ENCODE measurements at places on chromosomes 2 and 18.

DNA sequence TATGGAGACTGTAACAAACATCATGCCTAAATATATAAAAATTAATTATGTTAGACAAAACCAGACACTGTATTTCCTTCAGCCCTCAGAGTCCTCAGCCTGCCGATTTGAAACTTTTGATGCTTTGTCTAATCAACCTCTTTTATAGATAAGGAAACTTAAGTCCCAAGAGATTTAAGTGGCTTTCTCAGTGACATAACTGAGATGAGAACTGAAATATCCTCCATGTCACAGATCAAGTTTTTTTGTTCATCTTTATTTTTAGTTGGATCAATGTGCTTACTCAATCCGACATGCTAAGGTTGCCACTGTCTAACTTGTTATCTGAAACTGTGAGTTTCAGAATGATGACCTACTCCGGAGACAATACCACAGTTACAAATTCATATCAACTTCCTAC lies 72.3 kb downstream of the BARD1 start:
- DNase-seq, result no peak

- no peak for DNase-seq
Measured at GRCh38 chr2:186913870-186914269, 64.9 kb upstream of the ZSWIM2 start.

DNA sequence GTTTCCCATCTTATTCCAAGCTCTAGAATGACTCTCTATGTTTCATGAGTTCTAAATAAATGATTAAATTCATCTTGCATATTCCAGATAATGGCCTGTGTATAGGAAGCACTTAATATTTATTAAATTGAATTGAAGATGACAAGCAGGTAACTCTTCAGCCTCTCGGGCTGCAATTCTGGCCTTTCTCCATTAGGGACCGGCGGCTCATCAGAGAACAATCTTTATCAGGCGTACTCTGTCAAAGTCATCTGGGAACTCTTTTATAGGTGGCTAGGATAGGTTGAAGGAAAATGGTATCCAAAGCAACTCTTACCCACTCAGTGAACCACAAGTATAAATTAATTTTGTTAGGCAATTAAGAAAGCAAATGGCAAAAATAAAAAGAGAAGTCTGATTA lies 308.5 kb downstream of the NOL4 start:
- no peak for DNase-seq

GRCh38 chr18:37720663-37721062 lies 155.1 kb upstream of the CELF4 start:
- DNase-seq, result no peak

- no peak for DNase-seq
Measured at GRCh38 chr2:190361572-190361971, 18.2 kb downstream of the INPP1 start.

DNA sequence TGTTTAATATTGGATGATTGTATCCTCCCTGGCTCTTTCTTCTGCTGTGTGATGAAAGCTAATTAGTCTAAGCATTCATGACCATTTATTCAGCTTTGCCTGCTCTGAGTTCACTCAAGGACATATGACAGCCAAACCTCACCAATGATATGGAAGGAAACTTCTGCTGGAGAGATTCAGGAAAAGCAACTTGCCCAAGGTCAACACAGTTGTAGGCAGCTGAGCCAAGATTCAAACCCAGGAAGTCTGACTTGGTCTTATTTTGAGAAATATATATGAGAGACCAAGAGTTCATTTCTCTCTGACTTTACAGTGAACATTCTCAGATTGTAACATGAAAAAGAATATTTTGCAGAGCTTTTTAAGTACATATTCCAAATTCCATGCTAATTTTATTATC lies 1588.5 kb upstream of the PIK3C3 start:
- no peak for DNase-seq

GRCh38 chr18:55415258-55415871 lies 172.6 kb downstream of the TCF4 start:
- peak; percentile 47 for DNase-seq

DNA sequence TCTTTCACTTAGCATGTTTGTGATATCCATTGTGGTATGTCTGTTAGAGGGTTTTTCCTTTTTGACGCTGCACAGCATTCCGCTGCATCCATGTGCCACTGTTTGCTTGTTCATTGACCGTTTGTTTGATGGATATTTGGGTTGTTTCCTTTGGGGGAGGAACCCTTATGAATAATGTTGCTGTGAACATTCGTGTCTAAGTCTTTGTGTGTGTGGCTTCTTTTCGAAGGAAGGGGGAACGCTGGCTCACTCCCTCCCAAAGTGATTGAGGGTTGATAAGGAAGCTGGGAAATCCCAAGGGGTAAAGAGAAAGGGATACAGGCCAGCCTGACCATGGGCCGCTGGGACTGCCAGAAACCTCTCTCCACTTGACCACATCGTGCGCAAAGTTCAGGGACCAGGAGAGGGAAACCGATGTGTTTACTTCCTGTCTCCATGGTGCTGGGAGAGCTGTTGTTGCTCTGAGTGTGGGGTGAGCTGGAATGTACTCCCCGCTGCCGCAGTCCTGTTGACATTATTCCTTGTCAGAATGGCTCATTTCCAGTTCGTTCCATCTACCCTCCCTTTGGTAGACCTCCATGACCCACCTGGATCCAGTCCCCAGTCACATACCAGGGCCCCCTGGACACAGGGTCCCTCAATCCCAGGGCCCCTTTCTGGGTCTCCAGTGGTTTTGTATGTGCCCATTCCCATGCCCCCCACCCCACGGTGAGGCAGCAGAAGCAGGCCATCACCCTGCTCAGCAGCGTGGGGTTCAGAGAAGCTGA lies 39.6 kb downstream of the HS1BP3 start:
- no peak for DNase-seq

DNA sequence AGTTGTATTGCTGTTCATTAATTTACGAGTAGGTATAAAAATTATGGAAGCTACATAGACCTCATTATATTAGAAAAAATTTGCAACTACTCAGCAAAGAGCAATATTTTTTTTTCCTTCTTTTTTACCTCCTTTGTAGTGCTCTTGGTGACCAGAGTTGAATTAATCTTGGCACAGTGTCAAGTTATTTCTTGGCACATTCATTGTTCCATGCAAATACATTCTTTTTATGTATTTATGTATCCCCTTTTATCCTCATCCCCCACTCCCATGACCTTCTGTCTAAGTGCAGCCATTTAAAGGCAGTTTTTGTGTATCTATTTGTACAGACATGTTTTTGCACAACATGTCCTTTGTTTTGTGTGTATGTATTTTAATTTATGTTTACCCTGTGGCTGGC lies 224.5 kb downstream of the CCDC102B start:
- DNase-seq, result no peak

GRCh38 chr2:137173463-137173862 lies 408.1 kb downstream of the THSD7B start:
- DNase-seq, result no peak

DNA sequence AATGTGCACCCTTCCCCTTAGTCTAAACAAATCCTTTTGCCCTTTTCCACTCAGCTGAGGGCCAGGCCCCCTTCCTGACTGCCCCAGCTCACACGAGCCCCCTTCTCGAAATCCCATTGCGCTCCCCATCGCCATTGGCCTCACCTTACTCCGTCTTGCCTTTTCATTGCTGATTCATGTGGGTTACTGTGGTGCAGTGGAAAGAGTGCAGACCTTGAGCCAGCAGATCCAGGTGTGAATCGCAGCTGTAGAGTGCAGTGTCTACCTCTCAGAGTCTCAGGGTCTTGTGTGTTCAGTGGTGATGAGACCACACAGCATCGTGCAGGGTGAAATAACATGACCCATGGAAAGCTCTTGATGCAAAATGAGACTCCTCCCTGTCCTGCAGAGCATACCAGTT lies 132.4 kb upstream of the APCDD1 start:
- DNase-seq, result no peak

GRCh38 chr2:128028668-128029054 lies 802 bp upstream of the SAP130 start:
- no peak for DNase-seq

GRCh38 chr2:102399499-102400141 lies 23.3 kb upstream of the IL18RAP start:
- no peak for DNase-seq

GRCh38 chr2:127663566-127664064 lies 11.7 kb downstream of the LIMS2 start:
- no peak for DNase-seq

- no peak for DNase-seq
Measured at GRCh38 chr2:54122939-54123338, 7.5 kb downstream of the ACYP2 start.

GRCh38 chr2:208033701-208034502 lies 8.6 kb upstream of the PLEKHM3 start:
- DNase-seq, result no peak

- no peak for DNase-seq
Measured at GRCh38 chr2:222338374-222338773, 39.6 kb upstream of the PAX3 start.

DNA sequence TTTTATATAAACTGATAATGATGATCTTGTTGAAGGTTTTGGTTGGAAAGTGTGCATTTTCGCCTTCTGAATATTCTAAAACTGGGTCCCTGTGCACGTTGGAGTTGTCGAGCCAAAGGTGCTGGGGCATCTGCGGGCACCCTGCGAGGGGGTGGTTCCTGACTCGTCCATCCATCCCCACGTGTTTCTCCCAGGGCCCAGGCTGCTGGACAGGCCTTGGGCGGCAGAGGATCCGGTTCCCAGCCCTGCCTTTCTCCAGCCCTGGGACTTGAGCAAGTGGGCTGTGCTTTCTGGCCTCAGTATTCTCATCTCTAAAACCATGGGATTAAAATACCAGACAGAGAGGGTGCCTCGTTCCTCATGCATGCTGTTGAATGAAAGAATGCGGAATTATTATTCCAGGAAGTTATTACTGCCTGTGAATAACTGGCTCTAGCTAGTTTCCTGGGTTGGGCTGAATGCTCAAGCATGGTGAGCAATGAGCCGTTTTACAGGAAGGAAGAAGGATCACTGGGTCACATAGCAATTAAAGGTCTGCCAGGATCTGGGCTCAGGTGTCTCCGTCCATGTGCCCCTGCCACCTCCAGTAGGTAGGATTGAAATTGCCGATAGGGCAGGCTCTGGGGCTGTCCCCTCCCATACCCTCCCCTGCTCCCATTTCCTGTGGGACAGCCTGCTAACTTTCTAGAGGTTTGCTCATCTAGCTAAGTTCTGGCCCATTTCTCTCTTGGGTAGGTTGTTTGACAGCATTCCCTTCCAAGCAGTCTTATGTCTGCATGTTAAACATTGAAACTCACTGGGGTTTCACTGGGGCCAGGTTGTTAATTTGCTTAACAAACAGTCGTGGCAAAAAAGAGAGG lies 77.2 kb upstream of the HS6ST1 start:
- no peak for DNase-seq

DNA sequence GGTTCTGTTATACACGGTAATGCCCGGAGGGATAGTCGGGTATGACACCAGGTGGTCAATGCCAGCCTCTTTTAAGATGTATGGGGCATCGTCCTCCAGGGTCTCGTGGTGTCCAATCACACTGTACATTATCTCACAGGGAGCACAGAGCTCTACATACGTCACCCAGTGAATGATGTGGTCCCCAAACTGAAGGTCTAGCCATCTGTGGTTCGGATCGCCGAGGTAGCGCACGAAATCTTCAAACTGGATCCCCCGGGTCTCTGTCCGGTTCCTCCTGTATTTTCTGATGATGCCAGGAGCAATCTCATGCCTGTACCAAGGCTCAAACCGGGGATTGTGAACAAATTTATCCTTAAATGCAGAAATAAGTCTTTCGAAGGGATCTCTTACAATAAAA lies 24.1 kb downstream of the CHST10 start:
- no peak for DNase-seq

DNA sequence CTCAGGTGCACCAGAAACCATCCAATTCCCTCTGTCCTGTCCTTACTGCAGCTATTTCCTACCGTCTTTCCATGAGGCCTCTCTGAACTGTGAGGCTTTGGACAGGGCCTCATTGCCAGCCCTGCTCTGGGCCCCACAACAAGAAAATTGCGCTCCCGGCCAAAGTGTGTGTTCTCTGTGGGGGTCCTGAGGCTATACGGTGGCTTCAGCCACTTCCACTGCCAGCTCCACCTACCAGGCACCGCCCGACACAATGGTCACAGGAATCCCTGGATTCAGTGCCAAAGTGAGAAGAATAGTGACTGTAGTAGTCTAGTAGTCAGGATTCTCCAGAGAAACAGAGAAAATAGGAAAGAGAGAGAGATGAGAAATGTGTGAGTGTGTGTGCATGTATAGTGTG lies 140.2 kb downstream of the IRS1 start:
- DNase-seq, result no peak

- no peak for DNase-seq
Measured at GRCh38 chr18:24200494-24201290, 61.8 kb downstream of the CABYR start.

DNA sequence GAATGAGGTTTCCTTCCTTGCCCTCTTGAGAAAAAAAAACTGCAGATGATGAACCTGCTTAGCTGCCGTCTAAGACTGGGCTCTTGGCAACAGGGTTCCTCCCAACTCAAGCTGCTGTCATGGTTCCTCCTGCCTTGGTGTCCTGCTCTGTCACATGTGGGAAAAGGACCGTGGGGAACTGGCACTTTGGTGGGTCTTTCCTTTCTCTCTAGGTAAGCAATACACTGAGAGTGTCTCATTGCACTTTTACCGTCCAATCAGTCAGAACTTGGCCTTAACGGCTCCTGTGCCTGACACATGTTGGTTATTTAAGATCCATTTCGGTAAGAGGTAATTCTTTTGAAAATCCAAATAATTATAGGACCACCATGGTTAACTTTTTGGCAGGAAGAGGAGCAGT lies 60.8 kb upstream of the RNF152 start:
- no peak for DNase-seq

GRCh38 chr2:8320311-8321066 lies 361.4 kb upstream of the ID2 start:
- DNase-seq, result no peak

DNA sequence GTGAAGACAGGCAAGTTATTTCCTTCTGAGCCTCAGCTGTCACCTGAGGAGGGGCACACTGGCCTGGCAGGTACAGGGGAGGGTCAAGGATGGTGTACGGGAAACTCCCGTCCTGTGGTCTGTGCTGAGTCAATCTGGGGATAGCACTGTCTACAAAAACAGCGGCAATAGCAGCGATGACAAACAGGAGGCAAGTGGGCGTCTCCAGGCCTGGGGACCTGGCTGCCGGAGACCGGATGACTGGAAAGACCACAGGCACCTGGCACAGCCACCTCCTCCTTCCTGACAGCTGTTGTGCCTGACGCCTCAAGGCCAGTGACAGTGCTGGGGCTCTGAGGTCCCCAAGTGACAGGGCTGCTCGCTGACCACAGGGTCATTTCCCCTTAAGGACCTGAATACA lies 202.1 kb upstream of the HS6ST1 start:
- DNase-seq, result peak; percentile 56

All from stimulated activated CD4-positive, alpha-beta T cell treated with anti-CD3 and anti-CD28 coated beads, TNF-alpha, amount 100 ng/mL, for 48 hours (primary cell).